ENCODE measurements at places on chromosomes 13 and 19. TPM values are rescaled to one million over a fixed set of nuclear protein-coding genes. Genes with fewer than 3 reads are reported as not detected.

Gene ATP8B3
- total RNA-seq: 1.8 TPM

Gene SRRM5
- total RNA-seq: not detected

Gene CABP5
- total RNA-seq: not detected

Gene ABCC4
- 10.8 TPM for total RNA-seq

Gene NMRK2
- not detected for total RNA-seq

Gene KLK3
- total RNA-seq: not detected

Gene CRB3
- total RNA-seq: not detected

Gene SIGLEC7
- total RNA-seq: not detected

Gene PGLYRP1
- total RNA-seq: not detected

Gene TMPRSS9
- total RNA-seq: not detected

Gene SWSAP1
- total RNA-seq: 0.57 TPM

Gene TMED1
- total RNA-seq: 55.8 TPM

Gene C19orf85
- not detected for total RNA-seq

Gene KIR2DL1
- not detected for total RNA-seq

Gene FXYD3
- not detected for total RNA-seq

Gene TMEM38A
- total RNA-seq: 1.0 TPM

Gene ACP7
- 0.57 TPM for total RNA-seq

Gene IZUMO1
- total RNA-seq: not detected

Gene LHB
- 0.60 TPM for total RNA-seq

Measured in Daoy (cell line).